KBM-7 (cell line): ENCODE measurements at places on chromosomes 11 and 22.
A peak's percentile ranks its signal among the peaks of the same experiment; 100 is the strongest.

GRCh38 chr11:3947061-3947460, 91.6 kb downstream of the STIM1 start:
- DNase-seq = peak; percentile 81

DNA sequence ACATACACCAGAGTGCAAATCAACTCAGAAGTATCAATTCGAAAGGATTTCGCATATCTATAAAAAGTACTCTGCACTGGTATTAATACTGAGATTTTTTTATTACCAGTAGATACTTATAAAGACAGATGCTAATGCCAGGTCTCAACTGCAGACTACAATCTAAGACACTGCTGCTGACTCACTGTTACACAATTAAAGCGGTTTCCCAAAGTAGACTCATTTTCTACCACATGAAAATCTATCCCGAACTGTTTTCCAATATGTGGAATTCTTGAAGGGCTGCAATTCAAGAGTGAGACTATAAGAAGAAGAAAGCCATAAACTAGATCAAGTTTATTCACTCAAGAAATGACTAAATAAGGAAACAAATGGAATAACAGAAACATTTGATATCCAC, 57.2 kb upstream of the ARHGAP32 start:
- DNase-seq = no peak

GRCh38 chr22:23836281-23836680, 2.5 kb downstream of the DERL3 start:
- DNase-seq = no peak

DNA sequence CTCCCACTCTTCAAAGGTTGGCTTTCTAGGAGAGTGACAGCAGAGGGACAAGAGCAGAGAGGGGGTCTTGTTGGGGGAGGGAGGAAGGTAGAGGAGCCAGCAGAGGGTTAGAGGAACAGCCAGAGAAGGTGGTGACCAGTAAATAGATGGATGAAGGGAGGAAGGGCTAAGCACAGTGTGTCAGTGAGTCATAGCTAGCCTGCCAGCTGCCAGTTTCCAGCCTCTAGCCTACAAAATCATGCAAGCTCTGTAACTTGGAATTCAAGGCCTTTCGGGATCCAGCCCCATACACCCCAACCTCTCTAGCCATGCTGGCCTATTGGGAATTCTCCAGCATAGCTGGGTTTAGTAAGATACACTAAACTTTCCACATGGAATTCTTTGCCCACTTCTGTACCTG, 147.4 kb upstream of the TEAD1 start:
- DNase-seq = no peak

GRCh38 chr22:43944670-43945430, 10.4 kb upstream of the SAMM50 start:
- no peak for DNase-seq

- no peak for DNase-seq
These were observed 29.5 kb upstream of the SHANK2 start for GRCh38 chr11:71281831-71282230.

GRCh38 chr11:70029861-70030380, 48.2 kb upstream of the ANO1 start:
- DNase-seq = no peak

- no peak for DNase-seq
These were observed 4.5 kb upstream of the CYB5R2 start for GRCh38 chr11:7677796-7678201.

- DNase-seq = no peak
These were observed 21.9 kb downstream of the HSPA8 start for GRCh38 chr11:123040111-123040432.

GRCh38 chr11:7154881-7155361, 66.1 kb downstream of the RBMXL2 start:
- DNase-seq = peak; percentile 29

GRCh38 chr11:77074205-77074604, 7.4 kb downstream of the CAPN5 start:
- no peak for DNase-seq

DNA sequence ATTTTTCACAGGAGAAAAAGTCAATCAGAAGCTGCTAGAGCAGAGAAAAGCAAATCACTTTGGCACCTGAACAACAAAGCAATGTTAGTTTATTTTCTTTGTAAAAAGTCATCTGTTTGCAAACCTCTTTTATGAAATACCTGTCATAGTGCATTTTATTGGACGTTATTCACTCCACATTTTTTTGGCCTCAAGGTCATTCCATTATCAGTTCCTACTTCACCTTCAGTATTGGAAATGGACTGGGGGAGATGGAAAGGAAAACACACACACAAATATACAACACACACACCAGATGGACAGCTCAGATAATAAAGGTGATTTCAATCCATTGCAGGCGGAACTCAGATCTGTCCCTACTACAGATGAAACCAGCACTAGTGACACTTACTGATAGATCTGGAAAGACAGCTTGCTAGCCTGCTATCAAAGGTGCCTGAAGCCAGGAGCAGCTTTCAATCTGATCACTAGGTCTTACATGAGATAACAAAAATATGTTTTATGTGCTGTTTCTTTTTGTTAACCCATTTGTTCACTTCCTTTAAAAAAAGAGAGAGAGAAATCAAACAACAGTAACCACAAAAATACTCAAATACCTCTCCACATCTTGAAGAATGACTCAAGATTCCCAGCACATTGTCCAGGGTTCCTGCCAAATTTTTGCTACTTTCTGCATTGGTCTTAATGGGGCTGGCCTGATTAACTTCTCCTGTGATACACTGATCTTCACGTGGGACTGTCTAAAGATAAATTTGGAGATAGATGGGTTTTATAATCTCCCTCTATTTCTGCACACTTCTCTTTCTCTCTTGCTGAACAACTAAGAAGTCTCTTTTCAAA, 844.3 kb upstream of the TENM4 start:
- DNase-seq = no peak

- DNase-seq = no peak
These were observed 309.5 kb downstream of the C11orf87 start for GRCh38 chr11:109731451-109731850.

GRCh38 chr22:23833911-23834317, 4.9 kb downstream of the DERL3 start:
- DNase-seq = no peak

- DNase-seq = no peak
These were observed 47.8 kb downstream of the ARHGAP42 start for GRCh38 chr11:100734743-100735527.

DNA sequence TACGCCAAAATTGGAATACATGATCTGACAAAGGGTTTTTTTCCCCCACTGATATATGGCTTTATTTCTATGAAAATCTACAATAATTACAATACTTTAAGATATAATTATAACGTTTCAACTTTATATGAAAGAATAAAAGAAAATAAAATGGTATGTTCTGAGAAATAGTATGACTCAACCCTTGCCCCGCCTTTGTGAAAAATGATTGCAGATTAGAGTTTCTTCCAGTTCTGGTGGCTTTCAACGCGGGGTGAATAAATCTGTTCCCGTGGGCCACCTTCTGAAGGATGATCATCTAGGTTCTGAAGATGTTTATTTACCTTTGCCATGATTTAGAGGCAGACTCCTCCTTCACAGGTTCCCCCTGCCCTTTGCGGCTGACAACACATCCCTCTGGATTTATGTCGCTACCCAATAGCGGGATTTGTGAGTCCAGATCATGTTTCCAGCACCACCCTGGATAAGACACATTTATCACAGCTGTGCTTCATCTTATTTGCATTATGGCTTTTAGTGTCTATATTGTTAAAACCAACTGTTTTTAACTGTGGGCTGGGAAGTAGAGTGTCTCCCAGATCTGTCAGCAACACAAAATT, 607.0 kb upstream of the KIRREL3 start:
- no peak for DNase-seq

DNA sequence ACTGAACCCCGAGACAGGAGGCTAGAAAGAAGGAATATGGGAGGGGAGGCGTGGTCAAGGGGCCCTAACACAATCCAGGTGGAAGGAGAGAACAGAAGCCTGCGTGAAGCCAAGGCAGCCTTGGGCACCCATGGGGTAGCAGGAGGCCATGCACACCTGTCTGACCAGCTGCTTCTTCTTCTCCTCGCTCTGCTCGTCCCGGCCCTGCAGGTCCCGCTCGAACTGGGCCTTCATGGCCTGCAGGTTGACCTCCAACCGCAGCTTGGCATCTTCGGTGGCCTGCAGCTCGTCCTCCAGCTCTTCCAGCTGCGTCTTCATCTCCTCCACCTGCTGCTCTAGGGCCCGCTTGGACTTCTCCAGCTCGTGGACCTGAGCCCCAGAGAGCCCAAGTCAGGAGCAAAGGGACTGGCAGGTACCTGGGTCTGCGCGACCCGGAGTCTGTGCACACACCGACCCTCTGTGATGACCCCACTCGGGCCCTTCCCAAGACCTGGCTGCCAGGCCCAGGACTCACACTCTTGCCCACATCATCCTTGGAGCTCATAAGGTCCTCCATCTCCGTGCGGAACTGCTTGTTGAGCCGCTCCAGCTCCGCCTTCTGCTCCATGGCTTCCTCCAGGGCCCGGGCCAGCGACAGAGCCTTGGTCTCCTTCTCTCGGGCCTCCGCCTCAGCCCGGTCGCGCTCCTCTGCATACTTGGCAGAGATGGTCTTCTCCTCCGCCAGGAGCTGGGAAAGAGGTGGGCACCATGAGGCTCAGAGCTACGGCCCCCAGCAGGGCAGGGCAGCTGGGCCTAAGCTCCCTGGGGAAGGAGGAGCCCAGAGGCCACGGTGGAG, 35.9 kb downstream of the APOL1 start:
- DNase-seq = no peak

DNA sequence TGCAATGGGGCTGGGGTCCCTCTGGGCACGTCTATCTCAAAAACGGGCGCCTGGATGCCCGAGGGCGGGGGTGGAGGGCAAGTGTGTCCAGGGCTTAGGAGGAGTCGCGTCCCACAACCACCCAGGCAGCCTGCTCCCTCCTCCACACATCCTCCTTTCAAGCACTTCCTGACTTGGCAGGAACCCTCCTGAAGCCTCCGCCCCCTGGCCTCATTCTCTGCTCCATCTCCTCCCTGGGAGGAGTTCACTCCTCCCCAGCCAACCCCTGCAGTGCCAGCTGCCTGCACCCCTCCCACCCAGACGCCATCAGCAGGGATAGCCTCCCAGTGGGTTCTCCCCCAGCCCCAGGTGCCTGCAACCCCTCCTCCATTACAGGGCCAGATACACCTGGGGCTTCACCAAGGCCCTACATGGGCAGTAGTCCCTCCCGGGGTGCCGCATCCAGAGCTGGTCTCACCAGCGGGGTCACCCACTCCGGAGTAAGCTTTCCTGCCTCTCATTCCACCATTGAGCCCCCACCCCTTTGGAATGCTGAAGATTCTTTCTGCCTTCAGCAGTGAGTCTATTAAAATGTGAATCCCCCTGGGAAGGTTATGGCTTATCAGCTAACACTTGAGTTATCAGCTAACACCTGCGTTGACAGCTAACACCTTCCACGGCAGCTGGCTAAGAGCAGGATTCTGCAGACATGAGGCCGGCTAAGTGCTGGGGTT, 24.4 kb downstream of the RTN4R start:
- peak; percentile 88 for DNase-seq

- no peak for DNase-seq
These were observed 28.3 kb downstream of the ACER3 start for GRCh38 chr11:76888989-76889388.

- no peak for DNase-seq
These were observed 15.7 kb downstream of the SLN start for GRCh38 chr11:107696140-107696539.

DNA sequence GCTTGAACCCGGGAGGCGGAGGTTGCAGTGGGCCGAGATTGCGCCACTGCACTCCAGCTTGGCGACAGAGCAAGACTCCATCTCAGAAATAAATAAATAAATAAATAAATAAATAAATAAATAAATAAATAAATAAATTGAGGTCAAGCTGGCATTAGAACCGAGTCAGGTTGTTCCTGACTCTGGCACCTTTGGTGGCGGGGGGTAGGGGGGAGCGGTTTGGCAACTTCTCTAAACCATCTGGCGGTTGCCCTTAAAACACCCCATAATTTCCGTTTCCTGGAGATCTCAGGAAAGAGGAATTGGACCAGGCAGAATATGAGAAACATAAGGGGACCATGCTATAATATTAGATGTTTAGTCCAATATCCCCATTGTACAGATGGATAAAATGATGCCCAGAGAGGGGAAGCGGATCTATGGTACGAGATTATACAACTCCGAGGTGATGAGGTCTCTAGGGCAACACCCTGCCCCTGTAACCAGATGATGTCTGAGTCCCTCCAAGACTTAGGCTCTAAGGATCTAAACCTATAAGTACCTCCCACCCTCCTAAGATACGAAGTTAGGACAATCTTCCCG, 785 bp downstream of the CLPB start:
- peak; percentile 74 for DNase-seq

- DNase-seq = no peak
These were observed 407.8 kb downstream of the ETS1 start for GRCh38 chr11:128179512-128179911.

GRCh38 chr11:45934580-45935318, 12.3 kb downstream of the LARGE2 start:
- no peak for DNase-seq

DNA sequence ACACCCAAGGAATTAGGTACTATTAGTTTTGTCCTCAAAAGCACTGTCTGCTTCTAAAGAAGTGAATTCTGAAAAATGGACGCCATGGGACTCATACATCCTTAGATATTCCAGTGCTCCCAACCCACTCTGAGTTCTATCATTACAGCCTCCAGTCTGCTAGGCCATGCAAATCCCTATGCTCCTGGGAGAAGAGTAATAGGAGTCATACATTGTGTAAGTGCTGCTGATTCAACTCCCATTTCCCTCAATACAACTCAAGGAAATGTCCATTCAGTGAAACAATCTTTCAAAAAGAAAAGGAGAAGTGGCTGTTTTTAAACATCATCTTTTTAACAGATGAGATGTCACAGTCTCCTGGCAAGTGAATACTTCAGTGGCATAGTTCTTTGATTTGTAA, 590.2 kb upstream of the LRRC4C start:
- no peak for DNase-seq

DNA sequence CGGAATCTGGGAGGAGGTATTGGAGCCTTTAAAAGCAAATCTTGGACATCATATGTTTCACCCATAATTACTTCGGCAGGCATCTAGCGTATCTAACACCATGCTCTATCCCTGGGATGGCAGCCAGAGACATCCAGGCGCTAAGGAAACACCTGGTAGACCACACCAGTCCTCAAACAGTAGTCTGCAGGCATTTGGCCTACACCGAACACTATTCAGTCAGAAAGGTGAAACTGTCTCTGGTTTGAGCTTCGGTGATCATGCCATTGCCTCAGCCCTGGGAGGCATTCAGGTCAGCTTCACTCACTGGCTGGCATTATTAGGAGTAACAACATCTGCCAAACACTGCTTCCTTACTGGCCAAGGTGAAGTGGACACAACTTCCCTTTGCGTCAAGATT, 11.7 kb downstream of the SIRT3 start:
- DNase-seq = no peak
